ENCODE measurements at places on chromosomes 2 and 18.

- peak; percentile 4 for DNase-seq
Observed at GRCh38 chr2:212548455-212548819, 9.8 kb upstream of the ERBB4 start.

DNA sequence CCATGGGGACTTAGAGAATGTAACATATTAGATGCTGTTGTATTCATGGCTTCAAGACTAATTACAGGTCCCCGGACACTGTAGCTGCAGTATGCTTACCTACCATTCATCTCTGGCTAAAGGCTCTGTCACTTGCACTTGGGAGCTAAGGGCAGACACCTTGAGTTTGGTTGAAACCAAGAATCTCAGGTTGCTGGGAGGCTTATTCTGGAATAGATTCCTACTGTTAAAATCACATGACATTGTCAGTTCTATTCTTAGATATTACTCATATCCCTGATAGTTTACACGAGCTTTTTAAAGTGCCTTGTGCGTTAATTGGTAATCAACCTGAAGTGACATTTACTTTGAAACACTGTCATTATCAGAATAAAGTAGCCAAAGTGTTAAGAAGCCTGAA, 73.0 kb upstream of the EPB41L5 start:
- no peak for DNase-seq

DNA sequence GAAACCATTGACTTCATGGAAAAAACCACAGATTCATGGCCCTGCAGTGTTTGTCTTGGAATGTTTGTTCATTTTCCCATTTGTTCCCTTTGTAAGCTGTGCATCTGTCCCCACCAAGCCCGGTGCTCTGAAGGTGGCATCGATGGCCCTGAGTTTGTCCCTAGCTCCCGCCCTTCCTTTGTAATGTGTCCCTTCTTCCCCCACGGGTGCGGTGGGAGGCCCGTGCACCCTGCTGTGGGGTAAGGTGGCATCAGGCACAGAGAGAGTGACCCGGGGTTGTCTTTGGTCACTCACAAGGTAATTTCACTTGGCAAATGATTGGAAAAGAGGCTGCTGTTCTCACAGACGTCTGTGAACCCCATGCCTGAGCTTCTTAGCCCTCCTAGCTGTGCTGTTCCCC, 28.7 kb downstream of the KLHL29 start:
- no peak for DNase-seq

DNA sequence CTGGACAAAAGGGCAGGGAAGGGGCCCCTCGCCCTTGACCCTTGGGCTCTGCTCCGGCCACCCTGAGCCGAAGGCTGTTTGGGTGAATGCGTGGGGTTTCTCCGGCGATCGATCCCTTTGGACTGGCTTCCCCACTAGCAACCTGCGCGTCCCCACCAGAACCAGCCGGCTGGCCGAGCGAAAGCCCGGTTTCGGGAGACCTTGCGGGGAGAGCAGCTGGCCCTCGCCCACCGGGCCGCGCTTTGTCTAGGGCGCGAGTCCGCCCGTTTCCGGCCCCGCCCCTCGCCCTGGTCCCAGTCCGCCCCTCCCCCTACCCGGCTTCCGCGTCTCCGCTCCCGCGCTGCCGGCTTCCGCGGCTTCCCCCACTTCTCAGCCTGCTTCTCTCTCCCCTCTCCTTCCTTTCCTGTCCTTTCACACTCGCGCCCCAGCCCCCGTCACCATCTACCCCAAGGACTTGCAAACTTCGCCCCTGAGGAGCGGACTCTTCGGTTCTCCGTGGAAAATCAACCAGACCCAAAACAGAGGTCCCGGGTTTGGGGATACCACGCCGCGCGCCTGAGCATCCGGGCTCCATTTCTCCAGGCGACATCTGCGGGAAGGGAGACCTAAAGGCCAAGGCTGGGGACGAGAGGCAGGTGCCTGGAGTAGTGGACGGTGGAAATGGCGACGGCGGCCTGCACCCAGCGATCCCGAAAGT, 48.0 kb upstream of the ATP6V1B1 start:
- no peak for DNase-seq

- DNase-seq: peak; percentile 58
Observed at GRCh38 chr2:86396291-86396785, 44.8 kb upstream of the KDM3A start.

GRCh38 chr2:234595829-234596228, 98.9 kb upstream of the ARL4C start:
- no peak for DNase-seq

GRCh38 chr2:104976603-104977120, 61.2 kb upstream of the MRPS9 start:
- peak; percentile 51 for DNase-seq

GRCh38 chr18:62107881-62108280, 79.0 kb downstream of the PIGN start:
- DNase-seq: no peak

GRCh38 chr18:41992066-41992465, 37.0 kb downstream of the PIK3C3 start:
- no peak for DNase-seq

DNA sequence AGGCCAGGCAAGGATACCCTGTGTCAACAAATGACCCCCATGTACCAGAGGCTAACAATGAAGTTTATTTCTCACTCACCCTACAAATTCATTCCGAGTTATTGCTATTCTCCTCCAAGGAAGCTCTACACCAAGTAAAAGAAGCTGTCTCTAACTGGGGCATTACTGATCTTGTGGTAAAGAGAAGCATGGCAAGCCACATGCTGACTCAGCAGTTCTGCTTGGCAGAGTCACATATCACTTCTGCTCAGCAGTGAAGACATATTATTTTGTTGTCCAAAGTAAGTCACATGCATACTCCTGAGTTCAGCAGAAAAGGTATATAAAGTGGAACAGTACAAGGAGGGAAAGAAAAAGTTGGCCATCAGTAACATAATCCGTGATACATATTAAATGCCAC, 315.8 kb downstream of the GULP1 start:
- no peak for DNase-seq

GRCh38 chr2:187495324-187495723, 47.3 kb upstream of the CALCRL start:
- DNase-seq: no peak

DNA sequence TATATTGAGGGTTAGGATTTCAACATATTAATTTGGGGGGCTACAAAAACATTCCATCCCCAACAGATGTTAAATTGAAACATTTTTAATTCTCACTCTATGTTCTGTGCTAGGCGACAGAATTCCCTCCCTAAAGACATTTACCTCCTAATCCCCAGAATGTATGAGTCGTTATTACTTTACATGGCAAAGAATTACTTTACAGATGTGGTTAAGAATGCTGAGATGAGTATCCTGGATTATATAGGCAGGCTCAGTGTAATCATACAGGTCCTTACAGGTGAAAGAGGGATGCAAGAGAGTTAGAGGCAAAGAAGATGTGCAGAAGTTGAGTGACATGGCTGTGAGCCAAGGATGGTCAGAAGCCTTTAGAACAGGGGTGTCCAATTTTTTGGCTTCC, 974.1 kb upstream of the ACVR2A start:
- DNase-seq: no peak

DNA sequence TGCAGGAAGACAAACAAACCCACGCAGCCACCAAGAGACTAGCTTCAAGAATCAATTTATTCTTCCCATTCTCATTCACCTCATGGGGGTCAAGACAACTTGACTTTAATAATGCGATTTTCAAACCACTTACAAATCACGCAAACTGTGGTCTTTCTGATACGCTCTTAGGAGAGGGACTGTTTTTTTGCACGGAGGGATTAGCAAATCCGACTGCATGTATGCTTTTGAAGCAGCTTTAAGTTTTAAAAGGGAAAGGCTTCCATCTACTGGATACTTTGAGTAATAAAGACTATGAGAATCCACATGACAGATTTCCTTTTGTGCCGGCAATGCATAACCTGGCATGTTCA, 322.9 kb upstream of the KCNJ3 start:
- peak; percentile 30 for DNase-seq

Data from AML-193 (cell line).